Heart right ventricle (tissue), 16 donors: ENCODE measurements at places on chromosomes 5 and 9. TPM values are rescaled to one million over a fixed set of nuclear protein-coding genes. Genes with fewer than 3 reads are reported as not detected.

The ZNF354C gene
- total RNA-seq, result 4.7 TPM

The SPINK13 gene
- total RNA-seq, result not detected

The MCIDAS gene
- not detected for total RNA-seq

The SLC34A3 gene
- not detected for total RNA-seq

The PPP2R2B gene
- total RNA-seq, result 1.2 TPM

The PSD2 gene
- not detected for total RNA-seq

The C1QTNF3 gene
- total RNA-seq, result 0.77 TPM

The BSPRY gene
- 2.2 TPM for total RNA-seq

The CCNI2 gene
- total RNA-seq, result not detected

The OR4F3 gene
- not detected for total RNA-seq

The TAF1L gene
- not detected for total RNA-seq

The CDH9 gene
- total RNA-seq, result not detected

The RGS7BP gene
- total RNA-seq, result 3.0 TPM

The PALM2AKAP2 gene
- 86.8 TPM for total RNA-seq

The ARID3C gene
- not detected for total RNA-seq

The PHF19 gene
- 11.3 TPM for total RNA-seq

The PCDHA12 gene
- 0.11 TPM for total RNA-seq

The OTP gene
- total RNA-seq, result not detected

The FOXD4L5 gene
- total RNA-seq, result not detected

The OGN gene
- total RNA-seq, result 10.9 TPM

The SLC4A9 gene
- total RNA-seq, result 0.34 TPM

The AK8 gene
- total RNA-seq, result not detected

The TERT gene
- not detected for total RNA-seq

The LNPEP gene
- 61.5 TPM for total RNA-seq

The WDR38 gene
- not detected for total RNA-seq

The SIT1 gene
- total RNA-seq, result 0.31 TPM

The SGCD gene
- 88.2 TPM for total RNA-seq

The ERAP2 gene
- 4.9 TPM for total RNA-seq

The SLC34A1 gene
- total RNA-seq, result not detected

The FRMD3 gene
- total RNA-seq, result 124 TPM

The LRRC14B gene
- 39.7 TPM for total RNA-seq

The ADGRD2 gene
- total RNA-seq, result 0.68 TPM

The MTREX gene
- total RNA-seq, result 62.5 TPM

The TCF7 gene
- total RNA-seq, result 2.2 TPM

The F2RL1 gene
- 2.6 TPM for total RNA-seq

The SHC3 gene
- total RNA-seq, result 0.59 TPM

The TICAM2 gene
- total RNA-seq, result 2.1 TPM

The EPB41L4A gene
- 16.3 TPM for total RNA-seq

The EXOSC2 gene
- total RNA-seq, result 12.1 TPM

The SH3TC2 gene
- total RNA-seq, result 6.8 TPM

The SH3GL2 gene
- total RNA-seq, result 9.8 TPM

The NUTM2F gene
- total RNA-seq, result not detected

The FRRS1L gene
- 2.4 TPM for total RNA-seq

The PMPCA gene
- total RNA-seq, result 78.3 TPM

The ABLIM3 gene
- 106 TPM for total RNA-seq

The HRH2 gene
- 61.7 TPM for total RNA-seq

The UBE2QL1 gene
- total RNA-seq, result 18.7 TPM

The TMEM232 gene
- total RNA-seq, result 2.2 TPM

The ISCA1 gene
- total RNA-seq, result 50.7 TPM

The CA9 gene
- total RNA-seq, result not detected

The SOWAHA gene
- total RNA-seq, result not detected
